Mesenteric fat pad (tissue), 1 donor: ENCODE measurements at places on chromosomes 16 and 17. TPM values are rescaled to one million over a fixed set of nuclear protein-coding genes. Genes with fewer than 3 reads are reported as not detected.

CTRB1 gene
- 4.8 TPM for total RNA-seq

DNA sequence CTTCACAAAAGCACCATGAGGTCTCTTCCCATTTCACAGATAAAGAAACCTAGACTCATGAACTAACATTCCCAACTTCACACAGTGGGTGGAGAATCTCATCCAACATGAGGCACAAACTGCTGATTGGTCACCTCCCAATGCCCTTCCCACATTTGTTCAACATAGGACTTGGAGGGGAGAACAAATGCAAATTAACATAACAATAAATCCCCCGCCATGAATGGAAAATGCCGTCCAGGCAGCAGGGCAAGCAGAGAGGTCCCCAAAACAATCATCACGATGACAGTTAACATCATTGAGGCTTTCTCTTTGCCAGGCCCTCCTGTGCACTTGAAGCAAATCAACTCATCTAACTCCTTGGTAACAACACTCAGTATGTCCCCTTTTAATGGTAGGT, 185.3 kb downstream of the TMEM132E start:
- no peak for DNase-seq

- DNase-seq = no peak
Measured at GRCh38 chr16:12675852-12676251, 127.8 kb downstream of the CPPED1 start.

SLX4 gene
- 4.4 TPM for total RNA-seq
